ENCODE measurements at places on chromosomes 11 and 22. TPM values are rescaled to one million over a fixed set of nuclear protein-coding genes. Genes with fewer than 3 reads are reported as not detected.

Gene RAB3IL1
- total RNA-seq: 3.7 TPM

Gene AMOTL1
- total RNA-seq: 59.3 TPM

Gene BEST1
- not detected for total RNA-seq

Gene CCDC188
- 17.3 TPM for total RNA-seq

Gene KDM4E
- total RNA-seq: not detected

Gene CRYBA4
- total RNA-seq: not detected

Gene KDM4D
- 0.99 TPM for total RNA-seq

Gene GPHA2
- not detected for total RNA-seq

Gene F2
- total RNA-seq: not detected

Gene CRYAB
- total RNA-seq: 5.0 TPM

- no peak for DNase-seq
Observed at GRCh38 chr22:45127866-45128265, 35.9 kb upstream of the NUP50 start.

DNA sequence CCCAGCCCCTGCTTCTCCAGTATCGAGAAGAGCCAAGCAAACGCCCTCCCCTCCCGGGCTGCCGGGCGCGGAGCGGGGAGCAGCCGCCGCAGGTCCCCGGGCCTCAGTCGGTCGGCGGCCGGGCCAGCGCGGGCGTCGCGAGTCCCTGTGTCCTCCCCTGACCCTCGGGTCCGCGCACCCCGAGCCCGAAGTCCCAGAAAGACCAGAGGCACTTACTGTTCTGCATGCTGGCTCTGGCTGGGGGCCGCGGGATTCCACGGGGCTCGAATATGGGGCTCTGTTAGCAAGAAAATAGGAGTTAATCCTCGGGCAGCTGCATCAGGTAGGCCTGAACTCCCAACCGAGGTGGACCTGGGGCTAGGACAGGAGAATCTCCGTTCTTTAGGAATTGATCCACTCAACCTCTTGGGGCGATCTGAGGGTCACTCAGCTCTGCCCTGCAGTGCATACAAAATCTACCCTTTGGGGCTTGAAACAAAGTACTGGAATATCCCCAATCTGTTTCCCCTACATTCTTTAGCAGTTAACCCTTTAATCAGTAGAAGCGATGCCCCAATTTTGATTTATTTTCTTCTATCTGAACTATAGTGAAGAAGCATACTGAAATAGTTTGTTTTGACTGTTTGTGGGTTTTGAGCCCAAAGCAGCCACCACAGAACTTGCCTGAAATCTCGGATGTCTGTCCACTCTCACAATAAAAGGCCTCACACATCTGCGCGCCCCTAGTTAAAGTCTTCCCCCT, 4.8 kb downstream of the PAX6 start:
- no peak for DNase-seq

DNA sequence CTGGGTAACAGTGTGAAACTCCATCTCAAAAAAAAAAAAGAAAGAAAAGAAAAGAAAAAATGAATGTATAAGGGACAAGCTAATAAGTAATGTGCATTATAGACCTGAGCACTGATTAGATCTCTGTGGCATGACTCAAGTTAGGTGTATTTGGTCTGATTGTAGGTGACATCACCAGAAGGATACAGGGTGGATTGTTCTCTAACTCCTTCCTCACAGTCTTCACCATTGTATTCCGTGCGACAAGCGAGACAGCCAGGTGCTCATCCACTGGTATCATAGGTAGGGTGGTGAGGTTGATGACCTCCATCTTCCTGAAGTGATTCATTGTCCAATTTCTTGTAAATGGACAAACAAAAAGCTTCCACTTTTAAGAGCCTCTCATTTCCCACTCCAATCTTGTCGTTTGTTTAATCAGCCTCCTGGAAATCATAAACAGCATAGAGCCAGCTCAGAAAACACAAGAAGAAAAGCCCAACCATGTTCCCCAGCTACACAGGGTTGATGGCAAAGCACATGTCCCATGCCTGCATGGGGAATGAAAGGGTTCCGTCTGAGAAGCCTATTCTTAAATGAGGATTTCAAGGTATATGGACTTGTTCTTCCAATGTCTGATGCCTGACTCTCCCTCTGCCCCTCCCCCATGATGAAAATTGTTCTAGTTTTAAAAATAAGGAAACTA, 6.2 kb downstream of the FAM227A start:
- DNase-seq: no peak

- DNase-seq: no peak
Observed at GRCh38 chr11:91997226-91997625, 227.4 kb upstream of the FAT3 start.

DNA sequence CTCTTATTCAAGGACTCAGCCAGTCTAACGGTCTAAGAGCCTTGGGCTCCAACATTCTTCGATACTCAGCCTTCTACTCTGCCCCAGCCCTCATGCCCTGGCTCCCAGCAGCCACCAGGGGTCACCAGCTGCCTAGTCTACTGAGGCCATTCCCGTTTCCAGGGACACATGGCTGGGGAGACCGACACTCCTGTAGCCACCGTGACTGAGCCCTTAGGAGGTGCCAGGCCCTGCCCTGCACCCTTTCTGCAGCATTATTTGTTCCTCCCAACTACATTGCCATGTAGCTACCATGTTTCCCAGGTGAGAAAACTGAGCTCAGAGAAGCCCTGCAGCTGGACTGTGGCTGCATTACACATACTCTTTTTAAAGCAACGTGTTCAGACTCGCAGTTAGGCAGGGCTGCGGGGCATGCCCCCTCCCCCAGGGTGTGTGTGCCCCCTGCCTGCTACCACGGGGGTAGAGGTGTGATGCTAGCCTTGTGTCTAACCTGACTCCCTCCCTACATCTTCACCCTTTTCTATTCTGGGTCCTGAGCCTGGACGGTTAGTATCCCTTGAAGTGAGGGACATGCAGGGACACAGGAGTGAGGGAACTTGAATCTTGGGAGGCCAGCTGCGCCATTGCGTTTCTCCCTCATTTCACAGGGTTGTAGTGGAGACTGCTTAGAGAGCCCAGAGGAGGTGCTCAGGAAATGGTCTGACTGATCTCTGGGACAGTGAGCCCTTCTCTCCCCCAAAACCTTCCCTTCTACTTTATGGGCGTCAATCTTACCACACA, 17.5 kb downstream of the ATG16L2 start:
- DNase-seq: no peak

- DNase-seq: no peak
Observed at GRCh38 chr11:8928981-8929615, 3.6 kb downstream of the C11orf16 start.

DNA sequence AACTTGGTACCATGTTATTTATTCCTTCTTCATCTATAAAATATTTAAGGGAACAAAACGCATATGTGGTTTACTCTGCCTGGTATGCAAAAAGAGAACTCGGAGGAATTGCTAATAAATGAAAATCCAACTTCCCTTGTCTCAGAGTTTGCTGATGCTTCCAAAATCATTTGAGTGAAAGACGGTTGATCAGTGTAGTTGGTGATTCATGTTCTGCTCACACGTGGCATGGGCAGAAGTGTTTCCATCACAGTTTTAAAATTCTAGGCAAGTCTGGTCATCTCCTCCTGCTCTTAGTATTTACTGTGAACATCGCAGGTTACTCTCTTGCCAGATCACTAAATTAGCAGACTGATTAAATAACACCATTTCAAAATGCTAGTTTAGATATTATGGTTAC, 11.9 kb upstream of the PARVB start:
- no peak for DNase-seq

DNA sequence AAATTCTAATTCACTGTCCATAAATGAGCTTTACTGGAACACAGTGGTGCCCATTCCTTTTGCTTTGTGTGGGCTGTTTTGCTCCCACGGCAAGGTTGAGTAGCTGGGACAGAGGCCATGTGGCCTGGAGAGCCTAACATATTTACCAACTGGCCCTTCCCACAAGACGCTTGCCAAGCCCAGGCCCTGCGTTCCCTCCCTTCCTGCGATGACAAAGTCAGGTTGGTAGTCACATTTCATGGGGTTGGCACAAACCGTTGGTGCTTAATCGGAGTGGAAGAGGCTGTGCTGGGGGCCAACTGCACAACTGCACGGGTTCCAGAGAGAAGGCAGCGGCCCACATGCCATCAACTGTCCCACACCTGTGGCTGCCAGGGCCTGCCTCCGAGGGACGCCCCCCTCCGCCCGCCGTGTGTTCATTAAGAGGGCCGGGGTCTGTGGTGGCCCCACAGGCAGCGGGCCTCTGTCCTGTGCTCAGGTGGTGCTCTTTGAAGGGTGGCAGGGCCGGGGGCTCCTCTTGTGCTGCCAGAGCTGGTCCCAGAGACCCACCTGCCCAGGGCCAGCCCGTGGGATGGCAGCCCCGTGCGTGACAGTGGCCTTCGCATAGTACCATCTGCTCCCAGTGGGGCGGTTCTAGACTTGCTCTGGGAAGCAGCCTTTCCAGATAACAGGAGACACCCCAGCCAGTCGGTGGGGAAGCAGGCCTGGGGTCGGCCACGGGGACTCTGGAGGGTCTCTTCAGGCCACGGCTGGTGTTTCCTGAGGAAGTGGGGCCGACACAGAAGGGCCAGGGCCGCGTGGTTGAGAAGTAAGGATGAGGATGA, 81.5 kb upstream of the CLDN5 start:
- no peak for DNase-seq

GRCh38 chr11:118691926-118692830, 12.7 kb upstream of the TREH start:
- DNase-seq: no peak

DNA sequence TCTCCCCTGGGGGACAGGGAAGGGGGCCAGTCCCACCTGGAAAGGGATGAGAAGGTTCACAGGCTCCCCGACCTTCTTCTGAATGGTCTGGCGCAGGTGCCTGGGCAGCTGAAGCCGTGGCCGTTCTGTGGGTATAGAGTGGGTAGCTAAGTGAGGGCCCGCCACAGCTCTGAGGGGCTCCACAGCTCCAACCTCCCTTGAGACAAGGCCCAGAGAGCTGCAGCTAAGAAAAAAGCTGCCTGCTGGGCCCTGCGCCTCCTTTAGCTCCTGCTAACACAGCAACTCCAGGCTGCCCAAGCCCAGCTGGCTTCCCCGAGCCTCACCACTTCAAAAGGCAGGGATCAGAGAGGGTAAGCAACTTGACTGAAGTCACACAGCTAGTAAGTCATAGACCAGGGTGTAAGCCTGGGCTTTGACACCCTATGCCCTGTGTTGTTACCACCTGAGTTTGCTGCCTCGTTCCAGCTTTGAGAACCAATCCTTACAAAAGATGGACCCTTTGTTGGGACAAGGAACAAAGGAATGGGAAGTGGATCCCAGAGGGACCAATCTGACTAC, 18.5 kb downstream of the MYBPC3 start:
- no peak for DNase-seq

DNA sequence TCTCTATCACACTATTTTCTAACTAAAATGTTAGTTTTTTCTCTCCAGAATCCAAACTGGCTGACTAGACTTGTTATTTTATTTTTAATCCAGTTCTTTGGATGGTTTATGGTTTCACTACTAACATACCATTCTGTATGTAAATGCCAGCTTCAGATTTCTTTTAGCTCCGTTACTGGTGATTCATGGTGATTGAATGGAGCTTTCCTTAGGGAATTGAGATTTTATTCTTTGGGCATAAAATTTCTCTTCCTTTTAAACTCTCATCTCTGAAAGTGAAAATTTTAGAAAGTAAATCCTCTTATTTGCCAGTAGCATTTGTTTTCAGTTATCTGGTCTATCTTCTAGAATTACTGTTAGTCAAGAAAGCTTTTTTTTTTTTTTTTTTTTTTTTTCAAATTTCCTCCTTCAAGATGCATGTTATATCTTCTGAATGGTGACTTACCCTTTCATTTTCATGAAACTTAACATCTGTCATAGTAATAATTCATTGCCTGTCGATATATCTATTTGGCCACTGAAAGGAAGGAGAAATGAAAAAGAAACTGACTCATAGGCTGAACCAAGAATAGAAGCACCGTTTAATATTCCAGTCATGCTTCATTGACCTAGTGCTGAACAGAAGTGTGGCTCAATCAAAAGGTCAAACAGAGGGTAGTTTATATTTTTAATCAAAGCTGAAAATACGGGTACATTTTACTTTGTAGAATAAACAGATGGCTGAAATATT, 6.4 kb downstream of the ENDOD1 start:
- DNase-seq: no peak

DNA sequence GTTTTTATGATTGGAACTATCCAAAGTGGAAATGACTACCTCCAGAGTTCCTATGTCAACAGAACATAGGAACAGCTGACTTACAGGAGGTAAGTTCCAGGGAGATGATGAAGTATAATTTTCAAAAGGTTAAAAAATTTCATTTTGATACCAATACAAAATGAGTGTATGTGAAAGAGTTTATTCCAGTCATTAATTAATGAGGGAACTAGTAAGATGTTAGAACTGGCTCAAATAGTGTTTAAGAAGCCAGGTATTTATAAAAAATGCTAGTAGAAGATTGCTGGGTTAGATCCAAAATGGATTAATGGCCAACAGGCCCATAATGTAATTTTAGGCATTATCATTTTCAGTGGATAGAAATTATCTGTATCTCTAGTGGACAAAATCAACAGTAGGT, 227.7 kb upstream of the ZBED5 start:
- DNase-seq: no peak

DNA sequence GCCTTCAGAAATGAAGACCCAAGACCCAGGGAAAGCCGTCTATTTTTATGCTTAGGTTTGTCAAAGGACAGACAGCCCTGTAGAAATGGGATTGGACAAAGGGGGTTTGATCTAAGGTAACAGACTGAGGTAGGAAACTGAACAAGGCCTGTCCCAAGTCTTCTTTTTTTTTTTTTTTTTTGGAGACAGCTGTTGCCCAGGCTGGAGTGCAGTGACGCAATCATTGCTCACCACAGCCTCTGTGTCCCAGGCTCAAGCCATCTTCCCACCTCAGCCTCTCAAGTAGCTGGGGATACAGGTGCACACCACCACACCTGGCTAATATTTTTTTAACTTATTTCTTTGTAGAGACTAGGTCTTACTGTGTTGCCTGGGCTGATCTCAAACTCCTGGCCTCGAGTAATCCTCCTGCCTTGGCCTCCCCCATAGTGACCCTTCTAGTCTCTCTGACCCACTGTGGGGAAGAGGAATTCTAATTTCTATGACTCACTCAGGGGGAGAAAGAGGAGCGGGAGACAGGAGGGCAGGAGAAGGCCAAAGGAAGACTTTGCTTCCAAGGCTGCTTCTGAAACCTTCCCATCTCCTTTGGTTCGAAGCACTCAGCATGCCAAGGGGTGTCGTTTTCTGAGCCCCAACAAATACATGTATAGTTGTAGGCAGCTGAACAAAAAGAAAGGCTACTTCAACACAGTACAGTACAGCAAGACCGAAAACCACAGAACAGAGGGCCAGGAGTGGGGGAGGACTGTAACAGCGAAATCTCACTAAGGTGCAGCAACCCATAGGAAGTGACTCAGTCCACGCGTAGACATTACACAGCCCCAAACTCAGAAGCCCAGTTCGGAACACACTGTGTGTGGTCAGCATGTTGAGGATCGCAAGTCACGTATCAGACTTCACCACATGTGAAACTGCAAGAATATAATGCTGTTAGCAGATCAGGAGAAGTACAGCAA, 872 bp downstream of the TMA7B start:
- peak; percentile 29 for DNase-seq
